ENCODE measurements at places on chromosomes 2 and 18.

GRCh38 chr2:69716555-69717120 lies 25.3 kb upstream of the ANXA4 start:
- peak; percentile 51 for DNase-seq

DNA sequence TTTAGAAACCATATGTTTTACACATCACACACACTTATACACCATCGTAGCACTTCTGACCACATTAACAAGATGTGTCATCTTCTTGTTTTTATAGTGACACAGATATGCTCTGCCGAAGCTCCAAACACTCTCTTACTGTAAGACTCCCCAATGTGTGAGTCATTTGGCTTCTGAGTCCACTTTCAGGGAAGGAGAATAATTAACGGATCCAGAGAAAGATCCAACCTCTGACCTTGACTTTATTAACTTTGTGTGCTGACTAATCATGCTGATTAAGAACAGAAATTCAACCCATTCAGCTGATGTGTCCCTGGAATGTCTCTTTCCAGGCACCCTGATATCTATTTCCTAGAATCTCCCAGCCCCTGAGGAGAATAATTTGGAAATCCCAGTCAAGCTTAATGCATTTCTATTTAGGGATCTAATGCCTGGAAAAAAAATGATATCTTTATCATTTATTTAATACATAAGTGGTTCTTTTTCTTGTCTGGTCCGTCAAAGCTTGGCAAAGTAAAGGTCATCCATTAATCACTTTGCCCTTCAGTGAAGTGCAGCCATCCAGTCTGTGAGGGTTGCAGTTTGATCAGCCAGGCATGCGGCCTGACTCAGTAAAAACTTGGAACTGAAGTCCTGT lies 615.8 kb upstream of the SYT4 start:
- DNase-seq: peak; percentile 98

- DNase-seq: no peak
These were observed 40.0 kb downstream of the GORASP2 start for GRCh38 chr2:170969030-170969429.

GRCh38 chr18:73962256-73962655 lies 185.4 kb downstream of the FBXO15 start:
- DNase-seq: peak; percentile 87

- DNase-seq: no peak
These were observed 29.0 kb downstream of the FMNL2 start for GRCh38 chr2:152363936-152364335.

DNA sequence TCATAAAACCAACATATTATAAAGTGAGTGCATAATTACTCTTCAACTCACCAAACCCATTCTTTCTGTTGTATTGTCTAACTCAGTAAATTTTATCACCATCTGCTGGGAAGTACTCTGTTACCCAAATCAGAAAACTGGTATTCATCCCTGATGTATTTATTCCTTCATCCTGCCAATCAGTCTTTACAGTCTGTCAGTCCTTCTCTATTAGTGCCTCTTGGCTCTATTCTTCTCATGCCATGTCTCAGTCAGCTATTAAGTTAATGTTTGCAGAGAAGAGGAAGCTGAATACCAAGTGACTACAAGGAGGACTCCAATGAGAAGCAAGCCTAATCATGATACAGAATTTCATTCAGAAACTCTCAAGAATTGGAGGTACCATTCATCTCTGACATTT lies 631.2 kb downstream of the CPS1 start:
- DNase-seq: no peak

DNA sequence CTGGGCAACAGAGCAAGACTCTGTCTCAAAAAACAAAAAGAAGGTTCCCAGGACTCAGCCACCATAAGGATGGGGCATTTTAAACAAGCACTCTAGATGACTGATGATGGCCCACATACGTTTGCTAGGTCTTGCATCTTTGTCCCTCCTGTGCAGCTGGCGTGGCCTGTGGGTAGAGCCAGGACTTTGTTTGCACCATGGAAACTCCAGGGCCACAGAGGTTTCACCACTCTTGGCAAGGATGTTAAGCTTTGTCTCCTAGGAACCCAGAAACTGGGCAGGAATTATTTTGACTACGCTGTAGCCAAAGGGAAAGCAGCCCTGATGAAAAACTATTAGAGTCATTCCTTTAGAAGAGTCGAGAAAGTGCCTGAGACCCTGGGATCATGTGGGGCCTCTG lies 75.3 kb upstream of the STPG4 start:
- no peak for DNase-seq

All from fibroblast of skin of abdomen (primary cell).